Amygdala (tissue), 56 donors: ENCODE measurements at places on chromosomes 1 and 21.

DNA sequence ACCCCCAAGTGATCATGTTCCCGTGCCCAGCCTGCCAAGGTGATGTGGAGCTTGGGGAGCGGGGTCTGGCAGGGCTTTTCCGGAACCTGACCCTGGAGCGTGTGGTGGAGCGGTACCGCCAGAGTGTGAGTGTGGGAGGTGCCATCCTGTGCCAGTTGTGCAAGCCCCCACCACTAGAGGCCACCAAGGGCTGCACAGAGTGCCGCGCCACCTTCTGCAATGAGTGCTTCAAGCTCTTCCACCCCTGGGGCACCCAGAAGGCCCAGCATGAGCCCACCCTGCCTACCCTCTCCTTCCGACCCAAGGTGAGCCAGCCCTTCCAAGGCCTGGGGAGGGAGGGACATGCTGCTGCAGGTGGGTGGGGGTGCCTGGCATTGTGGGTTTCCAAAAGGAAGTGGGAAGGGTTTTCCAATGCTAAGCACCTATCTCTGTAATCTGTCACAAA lies 2.3 kb downstream of the TRIM46 start:
- no peak for DNase-seq

DNA sequence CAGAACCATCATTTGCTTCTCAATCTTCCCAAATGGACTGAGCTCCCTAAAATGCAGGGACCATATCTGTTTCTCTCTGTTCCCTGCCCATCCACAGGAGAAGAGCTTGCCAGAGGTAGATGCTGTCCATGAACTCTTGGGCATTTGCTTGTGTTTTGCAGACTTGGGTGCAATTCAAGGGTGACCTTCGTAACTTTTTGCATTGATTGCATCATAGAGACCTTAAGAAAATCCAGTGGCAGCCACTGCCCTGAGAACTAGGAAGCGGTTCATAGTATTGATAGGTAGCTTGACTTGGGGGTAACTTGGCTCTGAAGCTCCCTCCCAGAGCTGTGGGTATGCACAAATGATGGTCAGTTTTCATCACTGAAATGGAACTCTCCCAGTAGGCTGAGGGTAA lies 34.3 kb upstream of the EDEM3 start:
- DNase-seq, result no peak

DNA sequence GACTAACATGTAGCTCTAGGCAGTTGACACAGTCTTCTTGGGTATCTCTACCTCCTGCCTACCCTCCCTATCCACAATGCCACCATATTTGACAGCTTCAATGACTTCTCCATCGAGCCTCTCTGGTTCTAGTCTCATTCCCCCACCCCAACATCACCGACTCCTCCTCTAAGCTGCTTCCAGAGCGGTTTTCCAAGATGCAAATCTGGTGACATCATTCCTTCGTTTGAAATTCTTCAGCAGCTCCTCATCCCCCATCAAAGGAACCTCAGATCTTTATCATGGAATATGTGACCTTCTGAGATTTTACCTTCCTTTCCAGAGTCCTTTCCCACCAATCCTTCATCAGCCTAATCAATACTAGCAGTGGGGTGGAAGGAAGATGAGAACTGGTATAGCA lies 352.4 kb upstream of the RUNX1 start:
- no peak for DNase-seq

- no peak for DNase-seq
These were observed 176.8 kb downstream of the ZP4 start for GRCh38 chr1:237713916-237714315.

DNA sequence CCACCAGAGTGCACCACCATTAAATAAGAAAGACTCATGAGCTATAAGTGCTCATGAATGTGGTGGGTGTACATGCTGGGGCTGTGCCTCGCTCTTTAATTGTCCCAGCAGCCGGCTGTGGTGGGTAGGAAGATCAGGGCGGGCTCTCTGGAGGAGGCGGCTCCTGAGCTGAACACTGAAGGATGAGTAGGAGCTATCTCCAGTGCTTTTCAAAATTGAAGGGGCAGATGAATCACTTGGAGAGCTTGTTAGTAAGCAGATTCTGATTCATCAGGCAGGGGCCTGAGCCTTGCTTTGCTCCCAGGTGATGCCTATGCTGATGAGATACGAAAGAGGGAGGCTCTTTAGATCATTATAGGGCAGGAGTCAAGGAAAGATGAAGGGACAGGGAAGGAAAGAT lies 54.1 kb downstream of the ETS2 start:
- DNase-seq, result no peak
